ENCODE measurements at places on chromosomes 6 and 20.

DNA sequence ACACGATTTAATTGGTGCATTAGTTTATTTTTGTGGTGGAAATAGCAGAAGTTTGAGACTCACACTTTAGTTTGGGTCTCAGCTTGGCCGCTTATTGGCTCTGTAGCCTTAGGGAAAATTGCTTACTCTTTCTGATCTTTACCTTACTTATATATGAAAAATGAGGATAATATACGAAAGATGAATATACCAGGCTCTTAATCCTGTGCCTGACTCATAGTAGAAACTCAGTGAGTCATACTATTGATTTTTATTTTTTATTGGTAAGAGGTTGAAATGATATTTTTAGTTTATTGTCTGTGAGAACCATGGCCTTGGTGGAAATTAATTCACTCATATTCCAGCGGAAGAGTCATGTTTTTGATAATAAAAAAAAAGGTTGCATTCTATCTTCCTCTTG, 11.2 kb downstream of the DOK5 start:
- DNase-seq = no peak

DNA sequence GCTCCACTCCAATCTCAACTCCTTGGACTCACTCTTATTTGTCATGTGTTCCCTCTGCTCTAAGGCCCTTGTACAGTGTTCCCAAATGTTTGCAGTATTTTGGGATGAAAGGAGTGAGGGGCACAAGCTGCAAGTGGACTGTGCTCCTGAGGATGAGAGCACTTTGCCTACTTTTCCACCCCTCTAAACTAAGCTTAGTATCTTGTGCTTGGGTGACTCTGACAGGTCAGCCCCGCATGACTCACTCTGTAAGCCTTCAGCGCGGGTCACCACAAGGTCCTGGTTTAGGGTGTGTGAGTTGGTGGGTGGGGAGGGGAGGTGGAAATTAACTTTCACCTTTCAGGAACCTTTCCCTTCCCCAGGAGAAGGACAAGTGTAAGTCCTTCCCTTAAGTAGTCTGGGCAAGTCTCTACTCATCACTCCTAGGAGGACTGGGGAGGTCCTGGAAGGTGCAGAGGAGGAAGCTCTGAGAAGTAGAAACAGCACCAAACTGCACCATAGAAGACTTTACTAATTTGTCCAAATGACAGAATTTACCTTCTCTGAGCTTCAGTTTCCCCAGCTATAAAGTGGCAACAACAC, 68.8 kb upstream of the EPB41L1 start:
- peak; percentile 99 for DNase-seq

- DNase-seq = no peak
These were observed 8.0 kb downstream of the MYLIP start for GRCh38 chr6:16136621-16137450.

- no peak for DNase-seq
These were observed 232.3 kb downstream of the NFATC2 start for GRCh38 chr20:51310216-51310615.

GRCh38 chr6:42845327-42845694, 34.1 kb upstream of the RPL7L1 start:
- DNase-seq = no peak

- DNase-seq = no peak
These were observed 598 bp downstream of the HLA-B start for GRCh38 chr6:31356216-31356945.

- DNase-seq = no peak
These were observed 13.7 kb downstream of the PHF3 start for GRCh38 chr6:63649269-63649668.

DNA sequence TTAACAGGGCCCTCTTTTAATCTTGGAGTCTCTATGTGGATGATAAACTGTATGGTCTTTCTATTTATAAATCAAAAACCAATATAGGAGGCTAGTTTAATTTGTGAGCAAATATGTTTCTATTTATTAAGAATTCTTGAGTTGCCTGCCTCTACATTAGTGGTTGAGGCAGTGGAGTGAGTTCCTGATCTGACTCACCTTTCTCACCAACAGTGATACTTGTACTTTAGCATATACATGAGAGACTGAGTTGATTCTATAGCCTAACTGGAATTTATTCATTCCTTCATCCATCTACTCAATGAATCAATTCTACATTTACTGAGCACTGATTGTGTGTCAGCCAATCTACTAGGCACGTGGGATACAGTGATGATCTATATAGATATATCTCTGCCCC, 126.9 kb downstream of the TRMT11 start:
- DNase-seq = no peak

DNA sequence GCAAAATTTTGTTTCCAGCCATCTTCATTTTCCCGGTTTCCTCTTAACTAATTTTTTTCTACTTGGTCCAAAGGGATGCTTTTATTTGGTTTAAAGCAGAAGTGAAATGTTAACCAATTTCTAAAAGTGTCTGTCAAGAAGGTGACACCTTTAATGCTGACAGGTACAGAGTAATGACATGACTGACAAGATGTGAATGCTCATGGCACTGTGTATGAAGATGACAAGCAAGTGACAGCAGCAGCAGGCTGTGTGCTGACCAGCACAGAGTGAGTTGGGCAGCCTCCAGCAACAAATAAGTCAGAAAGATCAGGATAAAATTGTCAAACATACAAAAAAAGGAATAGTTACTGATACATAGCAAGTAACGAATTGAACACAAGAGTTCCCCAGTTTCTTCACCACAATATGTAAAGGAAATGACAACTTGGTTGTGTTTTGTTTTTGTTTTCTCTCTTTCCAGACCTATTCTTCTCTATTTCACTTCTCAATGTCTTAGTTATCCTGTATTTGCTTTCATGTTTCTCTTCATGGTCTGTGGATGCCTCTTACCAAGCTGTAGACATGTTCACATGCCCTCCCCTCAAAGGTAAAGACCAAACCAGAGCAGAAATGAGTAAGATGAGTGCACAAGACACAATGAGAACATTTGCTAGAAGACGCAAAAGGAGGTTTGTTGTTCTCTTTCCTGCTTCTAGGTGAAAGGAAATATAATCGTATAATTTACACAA, 174.9 kb downstream of the FRK start:
- no peak for DNase-seq

DNA sequence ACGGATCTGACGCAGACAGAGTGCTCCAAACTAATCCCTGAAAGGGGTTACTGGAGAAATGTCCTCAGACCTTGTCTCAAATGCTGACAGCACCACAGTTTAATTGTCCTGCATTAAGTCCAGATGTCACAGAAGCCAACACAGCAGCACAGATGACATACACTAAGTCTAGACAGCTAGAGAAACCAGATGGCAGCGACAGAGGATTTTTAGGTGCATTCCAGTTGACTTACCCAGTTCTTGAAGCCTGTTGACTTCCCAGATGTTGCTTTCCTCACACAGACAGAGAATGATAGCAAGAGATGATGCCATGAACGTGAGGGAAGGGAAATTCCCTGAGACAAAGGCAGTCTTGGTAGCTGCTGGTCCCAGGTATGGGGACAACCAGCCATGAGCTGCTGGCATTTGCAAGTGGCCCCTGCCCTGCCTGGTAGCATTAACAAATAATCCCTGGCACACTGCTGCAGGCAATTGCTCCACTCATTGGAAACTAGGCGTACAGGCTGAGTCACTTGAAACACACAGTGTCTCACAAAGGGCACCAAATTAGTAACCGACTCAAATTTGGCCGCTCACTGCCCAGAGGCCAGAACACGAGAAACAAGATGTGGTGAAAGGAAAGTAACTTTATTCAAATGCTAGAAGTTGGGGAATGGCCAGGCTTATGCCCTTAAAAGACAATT, 52.2 kb downstream of the ADGB start:
- DNase-seq = no peak
